ENCODE measurements at places on chromosomes 5 and 9.

DNA sequence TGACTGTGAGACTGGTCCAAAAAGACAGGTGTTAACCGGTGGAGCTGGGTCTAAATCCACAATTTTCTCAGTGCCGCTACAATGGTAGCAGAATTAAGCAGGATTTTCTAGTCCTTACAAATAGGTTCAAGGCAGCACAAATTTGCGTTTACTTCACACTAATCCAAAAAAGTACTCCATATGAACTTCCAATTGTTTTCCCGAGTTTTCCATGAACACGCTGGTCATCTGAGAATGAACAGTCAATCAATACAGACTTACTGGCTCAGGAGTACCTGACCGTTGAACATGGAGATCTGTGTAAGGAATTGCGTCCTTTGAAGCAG, 709 bp downstream of the SLC35D2 start:
- DNase-seq = no peak

DNA sequence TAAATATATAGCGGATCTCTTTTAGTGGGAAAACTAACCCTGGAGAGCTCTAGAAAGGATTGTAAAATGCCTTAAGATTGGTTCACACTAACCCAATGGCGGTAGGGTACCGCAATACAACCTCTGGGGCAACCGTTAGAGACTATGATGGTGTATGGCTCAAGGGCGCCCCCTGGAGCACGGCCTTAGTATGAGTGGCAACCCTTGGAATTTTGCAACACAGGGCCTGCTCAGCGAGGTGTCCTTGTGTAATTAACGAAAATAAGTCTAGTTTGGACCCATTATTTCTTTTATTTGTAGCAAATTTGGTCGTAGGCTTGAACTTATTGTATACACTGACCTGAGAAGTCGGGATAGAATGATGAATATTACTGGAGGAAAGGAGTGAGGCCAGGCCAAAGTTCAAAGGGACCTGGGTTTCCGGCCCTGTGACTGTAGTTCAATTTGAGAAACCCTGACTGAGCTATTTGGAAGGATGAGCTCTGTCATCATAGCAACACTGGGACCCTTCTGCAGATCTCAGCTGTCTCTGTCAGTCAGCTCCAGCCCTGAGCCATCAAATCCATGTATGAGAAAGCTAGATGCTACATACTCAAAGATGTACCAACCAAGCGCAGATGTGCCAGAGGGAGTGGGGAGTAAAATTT, 54.8 kb downstream of the CAMK4 start:
- DNase-seq = no peak

GRCh38 chr9:90033028-90033650, 428.3 kb downstream of the GADD45G start:
- no peak for DNase-seq

- no peak for DNase-seq
Measured at GRCh38 chr5:31623249-31623648, 15.7 kb upstream of the PDZD2 start.

- DNase-seq = no peak
Measured at GRCh38 chr5:153367466-153367865, 123.0 kb upstream of the GRIA1 start.

- DNase-seq = no peak
Measured at GRCh38 chr9:29691758-29692407, 2118.6 kb upstream of the C9orf72 start.

DNA sequence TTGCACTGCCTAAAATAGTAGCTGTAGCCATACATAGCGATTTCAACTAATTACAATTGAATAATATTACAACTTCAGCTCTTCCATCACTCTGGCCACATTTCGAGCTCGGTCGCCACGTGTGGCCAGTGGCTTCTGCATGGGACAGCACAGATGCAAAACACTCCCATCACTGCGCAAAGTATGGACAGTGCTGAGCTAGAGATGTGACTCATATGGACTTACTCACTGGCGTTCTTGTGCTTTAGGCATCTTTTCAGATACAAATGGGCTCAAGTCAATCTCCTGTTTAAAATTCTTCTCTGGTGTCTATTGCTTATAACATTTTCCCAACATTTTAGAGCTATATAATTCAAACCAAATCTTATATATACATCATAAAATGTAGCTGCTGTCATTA, 222.7 kb downstream of the ELAVL2 start:
- DNase-seq = no peak

DNA sequence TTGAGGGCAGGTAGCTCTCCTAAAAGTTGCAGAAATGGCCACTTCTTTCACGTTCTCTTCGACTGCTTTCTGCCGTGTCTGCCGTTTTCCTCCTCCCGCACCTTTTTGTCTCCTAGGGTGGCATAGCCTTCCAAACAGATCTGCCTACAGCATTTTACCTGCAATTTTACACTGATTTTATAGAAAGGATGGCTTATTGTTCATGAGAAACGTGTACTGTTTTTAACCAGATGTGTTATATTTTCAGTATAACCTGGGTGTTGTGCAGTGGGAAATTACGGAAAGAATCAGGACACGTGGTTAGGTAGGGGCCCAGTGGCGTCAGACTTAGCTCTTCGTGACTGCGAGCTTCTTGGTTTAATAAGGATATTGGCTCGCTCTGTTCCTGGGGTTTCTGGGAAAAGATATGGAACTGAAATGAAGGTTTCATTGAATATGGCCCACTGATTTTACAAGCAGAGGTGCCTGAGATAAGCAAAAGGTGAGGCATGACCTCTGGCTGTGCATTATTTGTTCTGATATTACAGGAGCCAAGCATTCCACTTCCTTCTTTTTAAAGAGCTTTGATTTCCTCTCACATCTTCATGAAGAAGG, 43.7 kb upstream of the PRSS3 start:
- no peak for DNase-seq

- no peak for DNase-seq
Measured at GRCh38 chr5:107329850-107330249, 340.9 kb downstream of the EFNA5 start.

- DNase-seq = no peak
Measured at GRCh38 chr5:36407396-36407795, 105.7 kb upstream of the RANBP3L start.

- DNase-seq = no peak
Measured at GRCh38 chr5:96972599-96973334, 36.9 kb downstream of the LNPEP start.

GRCh38 chr9:37550781-37551180, 25.4 kb downstream of the FBXO10 start:
- DNase-seq = no peak

GRCh38 chr5:104538734-104539133, 976.1 kb upstream of the NUDT12 start:
- no peak for DNase-seq

DNA sequence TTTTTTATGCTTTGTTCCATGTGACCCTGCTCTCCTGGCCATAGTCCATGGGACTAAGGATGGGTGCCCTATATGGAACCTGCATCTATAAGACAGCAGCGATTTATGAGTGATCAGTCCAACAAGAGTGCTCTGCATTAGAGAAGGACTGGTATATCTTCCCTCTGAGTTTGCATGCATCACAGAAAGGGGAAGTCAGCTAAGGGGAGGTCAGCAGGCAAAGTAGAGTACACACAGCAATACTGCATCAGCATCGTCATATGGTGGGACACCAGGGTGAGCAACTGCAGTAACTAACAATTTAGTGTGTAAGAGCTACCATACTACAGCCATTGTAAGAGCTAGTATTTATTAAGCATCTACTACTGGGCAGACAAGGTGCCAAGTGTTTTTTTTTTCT, 311.3 kb downstream of the NDUFS4 start:
- no peak for DNase-seq

- DNase-seq = no peak
Measured at GRCh38 chr9:80561526-80561925, 989.8 kb downstream of the TLE4 start.

DNA sequence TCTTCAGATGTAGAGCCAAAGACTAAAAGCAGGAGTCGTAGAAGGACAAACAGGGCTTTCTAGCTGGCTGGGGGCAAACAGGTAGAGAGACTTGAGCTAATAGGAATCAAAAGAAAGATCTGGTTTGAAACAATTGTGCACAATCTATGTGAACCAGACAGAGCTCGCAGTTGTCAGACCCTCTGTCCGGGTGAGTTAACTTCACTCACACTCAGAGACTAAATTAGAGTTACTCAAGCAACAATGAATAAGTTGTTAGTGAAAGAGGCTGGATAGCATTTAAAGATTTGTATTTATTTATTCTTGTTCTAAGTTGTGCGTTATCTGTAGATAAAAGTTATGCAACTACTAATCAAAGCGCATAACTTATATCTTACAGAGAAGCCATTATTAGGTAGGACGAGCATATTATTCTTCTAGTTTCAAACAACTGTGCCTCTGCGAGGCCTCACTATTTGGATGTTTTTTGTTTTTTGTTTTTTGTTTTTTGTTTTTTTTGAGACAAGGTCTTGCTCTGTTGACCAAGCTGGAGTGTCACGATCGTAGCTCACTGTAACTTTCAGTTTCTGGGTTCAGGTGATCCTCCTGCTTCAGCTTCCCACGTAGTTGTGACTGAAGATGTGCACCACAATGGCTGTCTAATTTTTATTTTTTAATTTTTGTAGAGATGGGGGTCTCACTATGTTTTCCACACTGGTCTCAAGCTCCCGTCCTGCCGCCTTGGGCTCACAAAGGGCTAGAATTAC, 13.2 kb upstream of the LNPEP start:
- no peak for DNase-seq

- DNase-seq = no peak
Measured at GRCh38 chr9:13684656-13685055, 405.2 kb upstream of the MPDZ start.

DNA sequence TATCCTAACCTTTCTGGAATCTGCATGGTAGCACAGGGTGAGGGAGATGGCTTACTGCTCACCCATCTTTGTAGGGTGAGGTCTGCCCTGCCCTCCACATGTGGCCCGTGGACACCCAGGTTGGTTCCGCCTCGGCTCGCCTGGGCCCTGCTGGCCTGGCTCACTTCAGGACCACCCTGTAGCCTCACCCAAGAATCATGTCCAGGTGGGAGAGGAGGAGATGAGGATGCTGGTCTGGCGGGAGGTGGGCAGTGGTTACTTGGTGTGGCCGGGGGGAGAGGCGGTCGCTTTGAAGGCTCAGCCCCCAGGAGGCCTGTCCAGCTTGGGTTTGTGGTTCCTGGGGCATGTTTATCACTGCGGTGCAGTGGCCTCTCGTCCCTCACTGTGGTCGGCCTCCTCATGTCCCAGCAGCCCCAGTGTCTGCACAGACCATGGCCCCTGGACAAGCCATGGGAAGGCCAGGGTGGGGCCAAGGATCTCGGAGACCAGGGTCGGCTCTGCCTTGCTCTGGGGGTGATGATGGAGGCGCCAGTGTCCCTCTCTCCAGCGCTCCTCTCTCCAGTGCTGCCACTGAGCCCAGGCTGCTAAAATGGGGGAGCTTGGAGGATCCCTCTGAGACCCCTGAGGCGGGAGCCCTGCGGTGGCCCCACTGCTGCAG, 4.6 kb downstream of the OBP2B start:
- DNase-seq = no peak

GRCh38 chr9:108400297-108400696, 455.5 kb downstream of the ACTL7B start:
- DNase-seq = no peak

GRCh38 chr5:130280528-130281217, 376.4 kb downstream of the CHSY3 start:
- no peak for DNase-seq

DNA sequence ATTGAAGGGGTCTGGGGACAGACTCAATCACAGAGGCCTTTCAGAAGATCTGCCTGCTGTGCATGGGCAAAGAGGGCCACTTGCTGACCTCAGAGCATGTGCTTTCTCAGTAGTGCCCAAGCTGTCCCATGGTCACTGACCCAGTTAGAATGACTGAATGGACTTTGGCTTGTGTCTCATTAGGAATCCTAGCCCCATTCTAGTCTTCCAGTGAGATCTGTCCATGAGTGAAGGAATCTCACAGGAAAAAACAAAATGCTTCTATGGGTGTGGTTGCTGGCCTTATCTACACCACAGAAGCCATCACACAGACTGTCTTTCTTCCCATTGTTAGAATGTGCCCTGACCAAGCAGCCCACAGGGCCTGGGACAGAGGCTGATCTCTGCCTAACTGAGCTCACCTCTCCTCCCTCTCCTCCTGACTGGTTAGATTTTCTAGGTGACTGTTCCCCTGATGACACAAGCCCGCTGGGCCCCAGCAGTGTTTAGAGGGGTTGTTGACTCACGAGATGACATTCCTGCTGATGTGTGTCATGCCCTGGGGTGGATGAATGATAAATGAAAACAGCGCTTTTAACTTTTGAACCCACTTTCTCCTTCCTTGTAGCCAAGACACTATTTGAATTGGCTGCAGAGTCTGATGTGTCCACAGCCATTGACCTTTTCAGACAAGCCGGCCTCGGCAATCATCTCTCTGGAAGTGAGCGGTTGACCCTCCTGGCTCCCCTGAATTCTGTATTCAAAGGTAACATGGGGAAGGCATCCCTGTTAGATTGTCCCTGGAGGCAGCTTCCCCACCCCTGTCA, 24.8 kb downstream of the TGFBI start:
- DNase-seq = no peak

- no peak for DNase-seq
Measured at GRCh38 chr9:89388084-89388867, 70.0 kb downstream of the SECISBP2 start.

DNA sequence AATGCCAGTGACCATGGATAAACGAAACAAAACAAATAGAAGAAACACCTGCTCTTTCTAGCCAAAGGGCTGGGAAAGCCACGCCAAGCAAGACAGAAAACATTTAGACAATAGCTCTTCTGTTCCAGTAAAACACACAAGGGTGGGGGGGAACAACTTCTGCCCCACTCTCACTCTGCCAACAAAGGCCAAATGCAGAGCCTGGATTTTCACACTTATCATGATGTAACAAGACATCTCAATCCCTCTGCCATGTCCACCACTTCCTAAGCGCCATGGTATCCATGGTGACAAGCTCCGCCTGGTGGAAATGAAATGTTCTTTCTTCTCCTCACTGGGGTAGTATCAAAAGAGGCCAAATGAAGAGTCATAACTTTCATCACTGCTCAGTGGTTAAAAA, 60.6 kb downstream of the DRD1 start:
- no peak for DNase-seq

- no peak for DNase-seq
Measured at GRCh38 chr9:133060417-133060841, 1.4 kb upstream of the CEL start.

GRCh38 chr9:3863686-3864085, 337.9 kb upstream of the RFX3 start:
- no peak for DNase-seq

DNA sequence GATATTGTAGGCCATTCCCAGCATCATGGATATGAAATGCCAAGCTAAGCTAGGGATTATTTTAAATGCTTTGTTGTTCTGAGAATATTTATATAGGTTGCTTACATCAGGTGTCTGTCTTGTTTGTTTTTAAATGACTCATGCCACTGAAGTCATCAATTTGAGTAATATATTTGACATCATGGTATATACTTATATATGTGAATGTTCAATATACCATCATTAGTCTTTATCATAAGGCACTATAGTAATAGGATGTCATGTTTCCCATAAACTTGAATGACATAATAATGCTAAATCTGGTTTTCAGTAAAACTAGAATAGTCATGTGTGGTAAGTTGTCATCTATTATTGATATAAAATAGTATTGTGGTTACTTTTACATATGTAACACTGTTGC, 13.1 kb downstream of the C9orf85 start:
- DNase-seq = no peak

Measured in caudate nucleus (tissue), 63 donors.